Stimulated activated CD8-positive, alpha-beta memory T cell treated with anti-CD3 and anti-CD28 coated beads, Interleukin-15, amount 100 ng/mL, for 4 hours (primary cell): ENCODE measurements at places on chromosomes 4 and X.

DNA sequence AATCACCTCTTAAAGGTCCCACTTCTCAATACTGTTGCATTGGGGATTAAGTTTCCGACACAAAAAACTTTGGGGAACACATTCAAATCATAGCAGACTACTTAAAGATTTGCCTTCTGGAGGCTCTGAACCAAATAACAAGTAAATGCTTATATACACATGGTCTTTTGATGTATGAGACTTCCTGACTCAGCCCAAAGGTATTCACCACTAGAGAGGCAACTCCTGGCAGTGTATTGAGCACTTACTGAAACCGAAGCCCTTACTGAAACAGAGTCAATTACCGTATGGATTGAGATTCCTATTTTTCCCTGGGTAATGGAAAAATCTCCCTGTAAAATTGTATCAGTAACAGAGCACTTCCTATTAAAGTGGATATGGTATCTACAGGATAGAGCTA is 45.4 kb downstream of the ZCCHC13 start:
- no peak for DNase-seq

- no peak for DNase-seq
Observed at GRCh38 chr4:146098397-146098796, 77.1 kb upstream of the LSM6 start.

DNA sequence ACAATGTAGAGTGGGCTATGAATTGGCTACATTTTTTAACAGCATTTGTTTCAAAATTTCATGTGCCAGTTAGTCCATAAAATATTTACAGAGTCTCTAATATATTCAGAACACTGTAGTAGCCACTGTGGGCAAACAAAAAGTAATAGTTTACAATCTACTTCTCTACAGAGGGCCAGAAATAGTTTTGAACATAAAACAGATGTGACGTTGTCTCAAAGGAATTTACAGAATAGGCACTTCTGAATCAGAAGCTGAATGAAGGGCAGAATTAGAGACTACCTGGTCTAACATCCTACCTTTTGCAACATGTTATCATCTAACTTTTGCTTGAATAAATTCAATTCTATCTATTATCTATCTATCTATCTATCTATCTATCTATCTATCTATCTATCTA is 811.9 kb upstream of the EPHA5 start:
- DNase-seq, result no peak

- DNase-seq, result no peak
Observed at GRCh38 chr4:88219099-88219498, 60.7 kb upstream of the ABCG2 start.

DNA sequence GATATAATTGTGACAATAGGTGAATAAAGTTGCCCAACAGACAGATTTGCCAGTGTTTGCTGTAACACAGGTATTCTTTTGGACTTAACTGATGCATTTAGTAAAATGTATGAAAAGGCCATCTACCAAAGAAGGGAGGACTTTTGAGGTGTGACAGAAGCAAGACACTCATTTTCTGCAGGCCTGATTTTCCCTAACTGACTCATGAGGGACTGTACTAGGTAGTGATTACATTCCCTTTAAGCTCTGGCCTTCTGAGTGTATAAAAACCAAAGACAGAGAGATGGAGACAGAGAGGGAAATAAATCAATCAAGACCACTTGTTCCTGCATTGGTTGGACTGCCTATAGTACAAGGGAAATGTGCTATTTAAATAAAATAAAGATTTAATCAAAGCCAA is 150.8 kb upstream of the GALNT7 start:
- DNase-seq, result no peak

- DNase-seq, result no peak
Observed at GRCh38 chr4:66212489-66212888, 542.2 kb upstream of the EPHA5 start.

DNA sequence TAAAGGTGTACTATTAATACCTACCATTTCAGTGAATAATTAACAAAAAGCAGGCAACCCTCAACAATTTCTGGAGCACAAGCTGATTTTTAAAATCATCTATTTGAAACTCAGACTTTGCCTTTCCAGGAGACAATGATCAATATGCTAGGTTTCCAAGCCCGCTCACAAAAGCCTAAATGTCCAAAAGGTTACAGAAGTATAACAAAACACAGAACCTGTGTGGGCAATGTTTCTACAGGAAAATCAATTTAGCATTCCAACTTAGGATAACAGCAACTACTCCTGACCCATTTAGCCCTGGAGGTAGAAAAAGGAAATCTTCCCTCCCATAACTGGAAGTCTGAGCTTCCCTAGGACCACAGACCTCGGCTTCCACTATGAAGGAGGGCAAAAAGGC is 3.9 kb downstream of the TAB3 start:
- no peak for DNase-seq

GRCh38 chr4:142566777-142567176 is 279.3 kb downstream of the INPP4B start:
- no peak for DNase-seq

GRCh38 chrX:30612250-30612655 is 34.7 kb upstream of the TASL start:
- DNase-seq, result no peak

DNA sequence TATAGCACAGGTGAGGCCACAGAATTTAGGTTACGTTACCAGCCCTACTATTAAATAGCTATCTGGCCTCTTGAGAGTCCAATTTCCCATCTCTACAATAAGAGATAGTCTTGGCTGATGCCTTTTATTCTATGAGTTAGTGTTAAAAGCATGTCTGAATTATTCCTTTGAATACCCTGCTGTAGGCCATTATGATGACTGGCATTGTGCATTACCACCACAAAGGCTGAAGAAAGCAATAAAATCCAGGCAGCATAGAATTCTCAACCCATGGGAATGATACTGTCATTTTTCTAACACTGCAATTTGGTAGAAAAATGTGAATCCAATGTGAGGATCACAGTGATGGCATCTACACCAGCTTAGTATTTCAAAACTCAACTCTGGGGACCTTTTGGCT is 51.4 kb downstream of the OTC start:
- no peak for DNase-seq

DNA sequence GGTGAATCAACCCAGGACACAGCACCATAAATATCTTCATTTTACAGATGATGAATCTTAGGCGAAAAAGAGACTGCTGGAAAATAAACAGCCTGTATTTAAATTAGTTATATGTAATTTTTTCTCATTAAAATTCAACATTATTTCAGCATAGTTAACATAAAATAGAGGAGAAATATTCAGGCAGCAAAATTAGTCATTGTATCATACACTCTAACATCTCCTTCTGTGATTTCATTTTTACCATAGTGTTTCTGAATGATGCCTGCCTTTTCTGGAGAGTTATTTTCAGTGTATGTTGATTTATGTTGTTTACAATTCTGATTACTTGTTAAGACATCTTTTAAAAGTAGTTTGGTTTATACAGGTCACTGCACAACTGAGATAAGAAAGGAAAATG is 82.3 kb upstream of the KCNIP4 start:
- DNase-seq, result no peak

DNA sequence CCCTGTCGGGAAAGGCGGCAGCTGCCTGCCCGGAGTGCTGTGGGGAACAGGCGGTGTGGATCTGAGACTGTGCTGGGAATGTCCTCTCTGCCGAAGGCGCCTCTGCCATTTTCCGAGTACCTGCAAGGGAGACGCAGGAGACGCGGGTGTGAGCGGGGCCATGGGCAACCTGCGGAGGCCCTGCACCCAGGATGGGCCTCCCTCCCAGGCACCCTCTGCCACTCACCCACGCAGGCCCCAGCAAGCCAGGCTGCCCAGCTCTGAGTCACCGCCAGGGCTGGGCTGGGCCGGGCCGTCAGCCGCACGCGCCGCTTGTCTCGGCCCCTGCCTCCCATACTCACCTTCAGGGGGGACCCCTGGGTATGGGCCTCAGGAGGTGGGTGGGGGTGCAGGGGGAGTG is 3.5 kb upstream of the FGFR3 start:
- no peak for DNase-seq

DNA sequence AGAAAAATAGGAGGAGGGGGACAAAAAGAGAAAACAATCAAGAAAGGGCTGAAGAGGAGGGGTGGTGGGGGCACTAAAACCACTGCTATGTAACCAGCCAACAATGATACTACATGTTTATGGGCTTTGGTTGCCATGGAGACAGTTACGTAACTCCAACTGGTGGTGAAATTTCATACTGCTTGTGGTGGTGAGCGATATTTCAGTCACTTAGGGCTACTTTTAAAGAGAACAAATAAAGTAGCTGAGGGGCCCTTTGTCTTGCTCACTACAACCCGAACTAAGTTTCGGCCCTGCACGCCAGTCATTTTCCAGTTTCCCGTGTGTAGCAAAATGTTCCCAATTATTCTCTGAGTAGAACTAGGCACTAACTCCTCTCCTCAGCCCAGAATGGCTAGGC is 275.2 kb upstream of the EDA2R start:
- DNase-seq, result no peak

- no peak for DNase-seq
Observed at GRCh38 chrX:136319600-136319999, 18.8 kb downstream of the ADGRG4 start.

DNA sequence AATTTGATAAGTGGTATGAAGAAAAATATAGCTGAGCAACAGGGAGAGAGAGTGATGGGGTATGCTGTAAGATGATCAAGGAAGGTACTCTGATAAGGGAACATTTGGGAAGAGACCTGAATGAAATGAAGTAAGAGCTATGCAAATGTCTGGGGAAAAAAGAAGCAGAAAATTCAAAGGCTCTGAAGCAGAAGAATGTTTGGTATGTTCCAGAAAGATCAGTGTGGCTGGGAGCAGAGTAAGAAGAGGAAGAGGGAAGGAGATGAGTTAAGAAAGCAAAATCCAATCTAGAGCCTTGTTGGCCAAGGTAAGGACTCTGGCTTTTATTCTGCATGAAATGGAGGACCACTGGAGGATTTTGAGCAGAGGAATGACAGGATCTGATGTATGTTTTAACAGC is 90.0 kb downstream of the AWAT2 start:
- DNase-seq, result no peak

DNA sequence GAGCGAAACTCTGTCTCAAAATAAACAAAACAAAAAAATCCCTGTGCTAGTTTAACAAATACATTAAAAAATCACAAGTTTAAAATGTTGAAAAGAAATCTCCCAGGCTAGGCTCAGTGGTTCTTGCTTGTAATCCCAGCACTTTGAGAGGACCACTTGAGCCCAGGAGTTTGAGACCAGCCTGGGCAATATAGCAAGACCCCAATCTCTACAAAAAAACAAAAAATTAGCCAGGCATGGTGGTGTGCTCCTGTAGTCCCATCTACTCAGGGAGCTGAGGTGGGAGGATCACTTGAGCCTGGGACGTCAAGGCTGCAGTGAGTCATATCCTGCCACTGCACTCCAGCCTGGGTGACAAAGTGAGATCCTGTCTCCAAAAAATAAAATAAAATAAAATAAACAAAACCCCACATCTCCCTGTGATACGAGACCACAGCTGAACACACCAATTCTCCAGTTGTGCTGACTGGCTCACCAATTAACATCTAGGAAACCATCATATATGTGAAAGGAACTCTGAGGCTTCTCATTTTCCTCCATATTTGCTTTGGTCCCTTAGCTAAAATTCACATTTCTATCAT is 7.3 kb downstream of the RPS4X start:
- no peak for DNase-seq

GRCh38 chr4:6152869-6153705 is 47.3 kb downstream of the JAKMIP1 start:
- DNase-seq, result no peak

- DNase-seq, result no peak
Observed at GRCh38 chr4:10157478-10158332, 41.1 kb upstream of the WDR1 start.

GRCh38 chr4:147822128-147822527 is 90.2 kb downstream of the ARHGAP10 start:
- DNase-seq, result no peak

GRCh38 chrX:5220421-5220820 is 1008.2 kb downstream of the NLGN4X start:
- no peak for DNase-seq
